ENCODE measurements at places on chromosomes 16 and 17.

DNA sequence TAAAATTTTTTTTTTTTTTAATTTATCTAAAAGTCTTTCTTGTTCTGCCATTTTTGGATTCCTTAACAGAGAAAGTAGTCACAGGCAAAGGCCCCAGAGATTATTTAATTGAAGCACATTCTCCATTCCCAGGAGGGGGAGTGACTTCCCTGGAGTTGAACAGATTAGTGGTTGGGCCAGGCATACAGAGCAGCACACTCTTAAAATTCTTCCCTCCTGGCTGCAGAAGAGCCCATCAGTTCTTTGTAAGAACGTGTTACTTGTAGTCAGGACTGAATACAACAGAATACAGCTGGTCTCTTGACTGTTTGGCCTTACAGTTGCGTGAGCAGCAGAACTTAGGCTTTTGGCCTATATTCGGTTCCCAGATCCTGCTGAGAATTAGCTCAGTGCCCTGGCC lies 1.8 kb downstream of the ALKBH5 start:
- no peak for DNase-seq

DNA sequence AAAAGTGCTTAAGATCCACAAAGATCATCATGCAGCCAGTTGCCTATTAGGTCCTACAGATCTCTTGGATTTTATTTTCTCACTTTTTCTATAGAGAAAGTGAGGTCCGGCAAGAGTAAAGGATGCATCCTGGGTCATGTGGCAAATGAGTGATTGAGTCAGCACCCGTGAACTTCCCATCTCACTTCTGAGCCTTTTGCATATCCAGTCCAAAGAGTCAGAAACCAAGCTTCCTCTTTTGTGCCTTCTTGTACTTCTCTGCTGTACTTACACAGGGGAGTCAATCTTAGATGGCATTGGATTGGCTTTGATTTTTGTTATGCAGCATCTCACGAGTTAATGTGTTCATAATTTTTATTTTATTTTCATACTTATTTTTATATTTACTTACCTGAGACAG lies 114.2 kb upstream of the IRX5 start:
- DNase-seq, result no peak

- no peak for DNase-seq
Observed at GRCh38 chr17:51815097-51815496, 343.4 kb downstream of the CA10 start.

DNA sequence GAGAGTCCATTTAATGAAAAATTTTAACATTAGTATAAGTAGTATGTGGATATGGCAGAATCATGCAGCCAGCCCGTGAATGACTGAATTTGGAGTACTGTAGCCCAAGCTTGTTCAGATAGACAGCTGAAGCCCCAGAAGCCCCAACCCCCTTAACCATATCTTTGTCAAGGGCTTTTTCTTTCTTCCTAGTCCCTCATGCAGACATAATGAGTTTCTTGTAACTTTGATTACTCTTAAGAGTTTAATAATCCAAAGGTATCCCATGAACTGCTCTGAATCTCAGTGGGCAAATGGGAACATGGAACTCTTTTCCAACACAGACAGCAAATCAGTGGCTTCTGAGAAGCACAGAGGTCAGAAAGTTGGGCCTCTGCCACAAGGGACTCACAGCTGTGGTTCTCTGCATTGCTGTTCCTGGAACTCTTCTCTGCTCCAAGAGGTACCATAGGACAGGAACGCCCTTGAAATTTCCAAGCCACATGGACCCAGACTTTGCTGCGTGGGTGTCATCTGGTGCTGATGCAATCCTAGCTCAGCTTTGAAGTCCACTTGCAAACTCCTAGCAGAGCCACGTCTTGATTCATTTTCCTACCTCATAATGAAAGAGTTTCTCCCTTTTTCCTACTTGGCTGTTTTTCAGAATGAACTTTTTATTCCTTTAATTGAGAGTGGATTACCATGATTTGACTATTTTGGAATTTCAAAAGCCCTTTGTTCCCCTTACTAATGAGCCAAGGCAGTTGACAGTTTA lies 18.1 kb downstream of the LYRM1 start:
- DNase-seq, result no peak

GRCh38 chr16:84532855-84533486 lies 28.5 kb upstream of the MEAK7 start:
- DNase-seq, result no peak

DNA sequence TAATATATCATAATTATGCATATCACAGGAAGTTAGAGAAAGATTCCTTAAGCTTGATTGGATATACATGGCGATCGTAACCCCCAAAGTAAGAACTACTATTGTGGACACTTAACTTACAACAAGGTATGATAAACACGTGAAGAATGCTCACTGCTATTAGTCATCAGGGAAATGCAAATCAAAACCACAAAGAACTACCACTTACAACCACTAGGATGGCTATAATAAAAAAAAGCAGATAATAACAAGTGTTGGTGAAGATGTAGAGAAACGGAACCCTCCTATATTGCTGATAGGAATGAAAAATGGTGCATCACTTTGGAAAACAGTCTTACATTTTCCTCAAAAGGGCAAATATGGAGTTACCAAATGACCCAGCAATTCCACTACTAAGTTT lies 265.9 kb downstream of the SLC39A11 start:
- no peak for DNase-seq

DNA sequence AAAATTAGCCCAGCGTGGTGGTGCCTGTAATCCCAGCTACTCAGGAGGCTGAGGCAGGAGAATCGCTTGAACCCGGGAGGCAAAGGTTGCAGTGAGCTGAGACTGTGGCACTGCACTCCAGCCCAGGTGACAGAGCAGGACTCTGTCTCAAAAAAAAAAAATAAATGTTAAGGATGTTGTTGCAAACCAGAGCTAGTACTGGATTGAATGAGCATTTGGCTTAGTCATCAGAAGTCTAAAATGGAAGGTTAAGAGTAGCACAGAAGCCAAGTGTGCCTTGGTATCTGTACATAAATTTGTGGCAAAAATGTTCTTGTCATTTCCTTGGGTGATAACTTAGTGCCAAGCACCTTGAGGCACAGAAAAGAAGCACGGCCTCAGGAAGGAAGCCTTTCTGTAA lies 50.6 kb upstream of the MED9 start:
- no peak for DNase-seq

- no peak for DNase-seq
Observed at GRCh38 chr17:75689441-75689873, 22.3 kb downstream of the SAP30BP start.

DNA sequence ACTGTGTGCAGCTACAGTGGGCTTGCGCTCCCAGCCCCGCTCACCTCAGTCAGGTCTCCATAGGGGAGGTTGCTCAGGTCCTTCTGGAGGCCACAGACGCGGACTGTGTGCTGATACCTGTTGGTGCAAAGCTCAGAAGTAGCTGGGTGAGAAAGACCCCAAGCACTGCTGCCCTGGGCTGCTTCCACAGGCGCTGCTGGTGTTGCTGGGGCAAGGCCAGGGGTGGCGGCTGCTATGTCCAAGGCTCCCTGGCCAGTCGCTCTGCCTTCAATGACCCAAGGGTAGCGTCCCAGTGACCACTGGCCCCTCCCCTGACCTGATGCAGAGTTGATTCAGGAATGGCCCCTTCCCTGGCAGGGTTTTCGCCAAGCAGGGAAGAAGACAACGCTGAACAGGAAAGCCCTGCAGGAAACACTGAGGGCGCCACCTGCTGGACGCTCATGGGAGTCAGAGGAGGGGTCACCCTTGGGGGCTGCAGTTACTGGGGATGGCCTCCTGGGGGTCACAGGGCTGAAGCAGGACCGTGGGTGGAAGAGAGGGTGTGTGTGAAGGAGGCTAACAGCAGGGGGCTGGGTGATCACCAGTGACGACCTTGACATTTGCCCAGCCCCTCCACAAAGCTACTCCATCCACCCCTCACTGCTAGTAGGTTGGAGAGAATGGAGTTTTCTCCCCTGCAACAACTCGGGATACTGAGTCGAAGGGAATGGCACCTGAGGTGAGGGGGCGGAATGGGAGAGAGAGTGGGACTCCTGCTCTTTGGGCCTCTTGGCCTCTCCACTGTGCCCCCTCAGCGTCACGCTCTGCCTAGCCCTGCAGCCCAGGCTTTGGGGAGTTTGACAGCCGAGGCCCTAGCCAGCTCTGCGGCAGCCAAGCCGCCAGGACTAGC lies 38.3 kb downstream of the ABCC12 start:
- DNase-seq, result peak; percentile 68

- no peak for DNase-seq
Observed at GRCh38 chr17:46818316-46818928, at the start of gene WNT3. WNT3 (minus strand) TSS chr17:46818692; CDS start chr17:46818597, 95 bp downstream.

GRCh38 chr17:70622368-70623260 lies 453.3 kb downstream of the KCNJ2 start:
- DNase-seq, result no peak

GRCh38 chr17:41453066-41453465 lies 12.3 kb upstream of the KRT38 start:
- no peak for DNase-seq

DNA sequence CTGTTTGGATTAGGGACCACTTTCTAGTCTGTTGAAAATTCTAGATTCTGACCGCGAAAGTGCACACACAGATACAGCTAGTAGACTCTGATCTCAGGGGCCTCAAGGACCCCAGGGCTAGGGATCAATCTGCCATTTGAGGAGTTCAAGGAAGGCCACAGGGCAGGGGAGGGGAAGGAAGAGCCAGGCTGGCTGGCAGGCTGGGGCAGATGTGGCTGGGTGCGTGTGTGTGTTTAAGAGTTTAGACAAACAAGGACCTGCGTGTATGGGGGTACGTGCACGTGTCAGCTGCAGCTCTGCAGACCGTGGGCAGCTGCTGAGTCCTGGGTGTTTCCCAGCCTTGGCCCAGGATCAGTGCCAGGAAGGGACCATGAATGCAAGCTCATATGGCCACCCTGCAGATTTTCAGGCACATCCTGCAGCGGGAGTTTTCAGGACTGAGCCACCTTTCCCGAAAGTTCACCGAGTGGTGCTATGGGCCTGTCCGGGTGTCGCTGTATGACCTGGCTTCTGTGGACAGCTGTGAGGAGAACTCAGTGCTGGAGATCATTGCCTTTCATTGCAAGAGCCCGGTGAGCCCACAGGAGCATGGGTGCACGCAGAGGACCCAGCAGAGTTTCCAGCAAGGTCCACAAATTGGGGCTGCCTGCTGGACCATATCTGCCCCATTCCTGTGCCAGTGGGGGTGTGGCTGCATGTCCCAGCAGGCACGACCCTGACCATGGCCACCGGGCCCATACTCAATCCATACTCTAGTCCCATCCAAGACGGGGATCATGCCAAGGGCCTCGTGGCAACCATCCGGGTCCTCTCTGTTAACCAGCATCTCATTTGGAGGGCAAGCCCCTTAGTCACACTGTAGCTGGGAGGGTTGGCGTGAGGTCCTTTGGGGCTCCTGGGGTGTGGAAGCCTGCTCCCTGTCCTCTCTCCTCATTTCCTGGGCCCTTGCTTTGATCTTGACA lies 10.6 kb downstream of the TRPV2 start:
- no peak for DNase-seq

GRCh38 chr16:87583453-87584131 lies 18.7 kb upstream of the JPH3 start:
- DNase-seq, result no peak

GRCh38 chr16:68289202-68289601 lies 21.5 kb downstream of the SLC7A6OS start:
- DNase-seq, result no peak

DNA sequence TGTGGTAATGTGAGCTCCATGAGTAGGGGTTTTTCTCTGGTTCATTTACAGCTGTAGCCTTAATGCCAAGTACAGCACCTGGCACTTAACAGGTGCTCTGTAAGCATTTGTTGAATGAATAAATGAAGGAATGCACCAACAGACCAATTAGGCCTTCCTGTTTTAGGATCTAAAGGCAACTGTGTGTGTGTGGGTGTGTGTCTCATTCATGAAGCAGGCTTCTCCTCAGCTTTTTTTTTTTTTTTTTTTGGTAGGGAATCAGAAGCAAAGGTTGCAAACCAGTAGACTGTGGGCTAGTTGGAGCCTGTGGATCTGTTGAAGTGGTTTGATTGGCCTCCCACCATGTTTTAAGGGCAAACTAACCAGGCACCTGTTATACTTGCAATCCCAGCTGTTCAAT lies 48.1 kb downstream of the HS3ST2 start:
- DNase-seq, result no peak

DNA sequence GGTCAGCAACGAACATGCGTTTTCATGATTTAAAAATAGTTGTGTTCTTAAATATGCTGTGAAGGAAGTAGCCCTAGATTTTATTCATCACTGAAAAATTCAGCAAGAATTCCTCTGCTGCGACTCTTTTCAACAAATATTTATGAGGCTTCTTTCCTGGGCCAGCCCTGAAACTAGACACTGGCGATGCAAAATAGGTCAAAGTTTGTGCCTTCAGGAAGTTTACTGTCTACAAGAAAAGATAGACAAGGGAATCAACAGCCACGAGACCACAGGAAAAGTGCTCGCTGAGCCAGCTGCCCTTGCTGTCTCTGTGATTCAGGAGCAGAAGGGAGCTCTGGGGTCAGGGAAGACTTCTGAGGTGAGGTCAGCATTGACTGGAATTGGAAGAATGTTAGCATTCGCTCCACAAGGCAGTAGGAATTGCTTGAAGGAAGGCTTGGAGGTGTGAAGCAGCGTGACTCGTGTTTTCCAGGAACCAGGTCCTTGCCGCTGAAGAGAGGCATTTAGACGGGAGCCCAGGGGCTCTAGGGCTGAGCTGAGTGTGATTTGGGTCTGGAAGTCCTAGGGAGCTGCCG lies 1.9 kb upstream of the RPL26 start:
- DNase-seq, result no peak

DNA sequence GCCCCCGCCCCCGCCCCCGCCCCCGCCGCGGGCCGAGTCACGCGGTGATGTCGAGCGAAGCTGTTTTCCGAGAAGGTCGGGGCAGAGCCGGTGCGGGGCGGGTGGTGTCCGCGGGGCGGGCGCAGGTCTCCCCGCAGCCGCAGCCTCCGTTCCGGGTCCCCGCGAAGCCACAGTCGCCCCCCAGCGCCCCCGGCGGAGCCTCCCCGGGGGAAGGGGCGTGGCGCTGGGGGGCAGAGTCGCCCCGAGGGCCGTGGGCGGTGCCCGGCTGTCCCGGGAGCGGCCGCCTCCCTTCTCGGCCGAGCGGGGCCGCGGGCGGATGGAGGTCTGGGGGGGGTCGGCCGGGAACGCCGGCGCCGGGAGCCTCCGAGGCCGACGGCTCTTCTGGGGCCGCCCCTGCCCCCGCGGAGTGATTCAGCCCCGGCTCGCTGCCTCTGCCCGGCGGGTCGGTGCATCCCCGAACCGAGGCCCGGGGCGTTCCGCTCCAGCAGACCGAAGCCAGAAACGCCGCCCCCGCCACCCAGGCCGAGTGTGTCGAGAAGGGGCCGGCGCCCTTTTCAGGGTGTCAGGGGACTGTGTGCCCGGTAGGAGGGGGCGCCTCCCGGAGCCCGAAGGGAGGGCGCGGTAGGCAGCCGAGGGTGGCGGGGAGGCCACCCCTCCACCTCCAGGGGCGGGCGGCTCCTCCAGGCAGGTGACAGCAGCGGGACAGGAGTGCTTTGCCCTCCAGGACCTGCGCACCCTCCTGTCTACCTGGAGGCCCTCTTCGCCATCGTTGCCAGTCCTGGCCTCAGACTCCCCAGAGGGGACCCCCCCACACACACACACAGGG lies 1.7 kb downstream of the METRNL start:
- DNase-seq, result no peak

DNA sequence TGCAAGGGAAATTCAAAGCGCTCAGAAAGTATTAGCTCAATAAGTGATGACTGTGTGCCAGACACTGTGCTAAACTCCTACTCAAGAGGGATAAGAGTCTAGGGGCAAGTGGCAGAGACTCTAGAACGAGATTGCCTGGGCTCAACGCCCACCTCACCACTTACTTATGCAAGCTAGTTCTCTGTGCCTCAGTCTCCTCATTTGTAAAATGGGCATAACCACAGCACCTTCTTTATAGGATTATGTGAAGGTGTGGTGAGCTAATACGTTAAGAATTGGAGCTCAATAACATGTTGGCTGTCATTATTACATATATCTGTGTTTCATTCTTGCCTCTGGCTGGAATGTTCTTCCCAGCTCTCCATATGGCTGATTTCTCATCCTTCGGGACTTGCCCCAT lies 15.4 kb downstream of the DEXI start:
- DNase-seq, result no peak
